ENCODE measurements at places on chromosomes 6 and 20. TPM values are rescaled to one million over a fixed set of nuclear protein-coding genes. Genes with fewer than 3 reads are reported as not detected.

The SLC22A3 gene
- 10.5 TPM for total RNA-seq

- H3K4me1 ChIP-seq = peaks cover 60% of the 10 kb centered on the region
- H3K27ac ChIP-seq = peak overlapping the region; percentile 93
- H3K36me3 ChIP-seq = peaks cover 6% of the 10 kb centered on the region
- no peak for DNase-seq
- H3K27me3 ChIP-seq = no peaks in the 10 kb centered on the region
- no peak overlapping the region for H3K4me3 ChIP-seq
Observed at GRCh38 chr20:62352402-62353288, 14.5 kb downstream of the LAMA5 start.

The OPN5 gene
- not detected for total RNA-seq

The GHRH gene
- not detected for total RNA-seq

- peaks cover 26% of the 10 kb centered on the region for H3K4me1 ChIP-seq
- H3K4me3 ChIP-seq = peak overlapping the region; percentile 68
- no peak for DNase-seq
- H3K27me3 ChIP-seq = peaks cover 70% of the 10 kb centered on the region
- H3K27ac ChIP-seq = no peak overlapping the region
Observed at GRCh38 chr6:99613409-99613704, 6.7 kb downstream of the PRDM13 start.

GRCh38 chr20:44171775-44172571 is 15.0 kb downstream of the JPH2 start:
- H3K4me3 ChIP-seq = no peak overlapping the region
- H3K27ac ChIP-seq = peak overlapping the region; percentile 9
- no peak for DNase-seq
- H3K27me3 ChIP-seq = no peaks in the 10 kb centered on the region

- no peak overlapping the region for H3K27ac ChIP-seq
- no peaks in the 10 kb centered on the region for H3K36me3 ChIP-seq
- no peak overlapping the region for H3K4me3 ChIP-seq
- H3K4me1 ChIP-seq = peaks cover 10% of the 10 kb centered on the region
Observed at GRCh38 chr6:1130709-1131108, 181.2 kb upstream of the FOXQ1 start.

The LAMA5 gene
- 60.4 TPM for total RNA-seq

- no peaks in the 10 kb centered on the region for H3K27me3 ChIP-seq
- DNase-seq = no peak
- H3K36me3 ChIP-seq = no peaks in the 10 kb centered on the region
- no peak overlapping the region for H3K4me3 ChIP-seq
- H3K27ac ChIP-seq = no peak overlapping the region
- peaks cover 4% of the 10 kb centered on the region for H3K4me1 ChIP-seq
Observed at GRCh38 chr6:20826378-20826777, 292.1 kb downstream of the CDKAL1 start.

The FGD2 gene
- total RNA-seq = 6.3 TPM

DNA sequence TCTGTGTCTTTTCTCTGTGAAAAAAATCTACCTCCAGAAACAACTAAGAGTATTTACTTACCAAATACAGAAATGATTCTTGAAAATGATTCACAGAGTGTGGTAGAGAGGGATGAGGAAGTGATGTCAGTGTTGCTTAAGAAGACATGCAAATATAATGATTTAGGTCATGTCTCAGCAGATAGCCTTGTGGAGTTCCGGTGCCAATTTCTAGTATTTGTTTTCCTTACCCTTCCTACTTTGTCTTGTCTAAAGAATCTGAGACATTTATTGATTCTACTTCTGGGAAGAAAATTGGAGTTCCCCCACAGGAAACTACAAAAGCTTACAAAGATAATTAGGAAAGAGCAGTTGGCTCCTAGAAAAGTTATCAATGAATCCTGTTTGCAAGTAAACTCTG is 68.8 kb downstream of the GJA1 start:
- H3K27ac ChIP-seq = peak overlapping the region; percentile 54
- no peaks in the 10 kb centered on the region for H3K27me3 ChIP-seq
- no peak overlapping the region for H3K4me3 ChIP-seq
- no peaks in the 10 kb centered on the region for H3K36me3 ChIP-seq

DNA sequence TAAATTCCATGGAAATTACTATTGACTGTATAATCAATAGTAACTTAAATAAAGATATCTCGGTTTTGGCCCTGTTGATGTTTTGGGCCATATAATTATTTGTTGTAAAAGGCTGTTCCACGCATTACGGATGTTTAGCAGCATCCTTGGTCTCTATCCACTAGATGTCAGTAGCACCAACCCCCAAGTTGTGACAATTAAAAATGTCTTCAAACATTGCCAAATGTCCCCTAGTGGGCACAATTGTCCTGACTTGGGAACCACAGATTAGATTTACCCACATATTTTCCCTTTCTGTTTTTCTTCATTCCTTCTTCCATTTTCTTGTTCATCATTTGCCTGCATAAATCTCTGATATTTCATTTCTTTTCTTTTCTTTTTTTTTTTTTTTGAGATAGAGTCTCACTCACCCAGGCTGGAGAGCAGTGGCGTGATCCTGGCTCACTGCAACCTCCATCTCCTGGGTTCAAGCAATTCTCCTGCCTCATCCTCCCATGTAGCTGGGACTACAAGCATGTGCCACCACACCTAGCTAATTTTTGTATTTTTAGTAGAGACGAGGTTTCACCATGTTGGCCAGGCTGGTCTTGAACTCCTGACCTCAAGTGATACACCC is 13.6 kb upstream of the WFDC8 start:
- no peak overlapping the region for H3K27ac ChIP-seq
- no peaks in the 10 kb centered on the region for H3K4me1 ChIP-seq
- H3K27me3 ChIP-seq = no peaks in the 10 kb centered on the region
- H3K36me3 ChIP-seq = no peaks in the 10 kb centered on the region
- no peak overlapping the region for H3K4me3 ChIP-seq

- no peak overlapping the region for H3K4me3 ChIP-seq
- peaks cover 56% of the 10 kb centered on the region for H3K4me1 ChIP-seq
- no peak for DNase-seq
- no peaks in the 10 kb centered on the region for H3K27me3 ChIP-seq
- no peak overlapping the region for H3K27ac ChIP-seq
- H3K36me3 ChIP-seq = no peaks in the 10 kb centered on the region
Observed at GRCh38 chr20:23407781-23408464, 13.4 kb downstream of the NAPB start.

- peak overlapping the region; percentile 47 for H3K4me3 ChIP-seq
- peaks cover 8% of the 10 kb centered on the region for H3K4me1 ChIP-seq
- H3K36me3 ChIP-seq = no peaks in the 10 kb centered on the region
- no peak overlapping the region for H3K27ac ChIP-seq
- H3K27me3 ChIP-seq = no peaks in the 10 kb centered on the region
- no peak for DNase-seq
Observed at GRCh38 chr20:3168079-3168828, 5.1 kb downstream of the LZTS3 start.

DNA sequence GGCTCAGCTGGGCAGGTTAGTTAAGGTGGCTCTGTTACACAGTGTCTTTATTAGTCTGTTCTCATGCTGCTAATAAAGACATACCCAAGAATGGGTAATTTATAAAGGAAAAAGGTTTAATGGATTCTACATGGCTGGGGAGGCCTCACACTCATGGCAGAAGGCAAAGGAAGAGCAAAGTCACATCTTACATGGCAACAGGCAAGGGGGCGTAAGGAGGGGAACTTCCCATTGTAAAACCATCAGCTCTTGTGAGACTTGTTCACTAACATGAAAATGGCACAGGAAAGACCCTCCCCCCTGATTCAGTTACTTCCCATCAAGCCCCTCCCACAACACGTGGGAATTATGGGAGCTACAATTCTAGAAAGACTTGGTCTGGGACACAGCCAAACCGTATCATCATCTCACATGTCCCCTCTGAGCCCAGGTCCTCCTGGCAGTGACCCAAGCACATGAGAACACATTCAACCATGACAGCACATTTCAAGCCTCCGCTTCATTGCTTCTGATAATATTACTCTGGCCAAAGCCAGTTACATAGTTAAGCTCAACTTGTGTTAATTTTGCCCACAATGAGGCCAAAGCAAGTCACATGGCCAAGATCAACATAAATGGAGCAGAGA is 383.9 kb downstream of the PLCB1 start:
- no peaks in the 10 kb centered on the region for H3K4me1 ChIP-seq
- H3K36me3 ChIP-seq = no peaks in the 10 kb centered on the region
- DNase-seq = no peak
- no peaks in the 10 kb centered on the region for H3K27me3 ChIP-seq
- H3K4me3 ChIP-seq = no peak overlapping the region

- no peaks in the 10 kb centered on the region for H3K27me3 ChIP-seq
- H3K27ac ChIP-seq = no peak overlapping the region
- no peaks in the 10 kb centered on the region for H3K36me3 ChIP-seq
- no peak overlapping the region for H3K4me3 ChIP-seq
Observed at GRCh38 chr6:133130863-133131262, 110.3 kb upstream of the EYA4 start.

DNA sequence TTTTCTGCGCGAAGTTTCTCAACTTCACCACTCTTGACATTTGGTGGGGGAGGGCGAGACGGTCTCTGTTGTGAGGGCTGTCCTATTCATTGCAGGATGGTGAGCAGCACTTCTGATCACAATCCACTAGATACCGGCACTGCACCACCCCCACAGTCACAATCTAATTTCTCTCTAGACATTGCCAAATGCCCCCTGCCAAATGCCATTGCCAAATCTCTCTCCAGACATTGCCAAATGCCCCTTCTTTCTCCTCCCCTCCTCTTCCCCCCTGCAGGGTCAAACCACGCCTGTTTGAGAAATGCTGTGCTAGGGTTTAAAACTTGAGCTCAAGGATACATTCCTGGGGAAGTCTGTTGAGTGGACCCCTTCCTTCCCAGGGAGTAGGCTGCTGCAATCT is 603.5 kb upstream of the CDH4 start:
- no peaks in the 10 kb centered on the region for H3K4me1 ChIP-seq
- DNase-seq = no peak
- H3K27ac ChIP-seq = no peak overlapping the region
- no peaks in the 10 kb centered on the region for H3K36me3 ChIP-seq

DNA sequence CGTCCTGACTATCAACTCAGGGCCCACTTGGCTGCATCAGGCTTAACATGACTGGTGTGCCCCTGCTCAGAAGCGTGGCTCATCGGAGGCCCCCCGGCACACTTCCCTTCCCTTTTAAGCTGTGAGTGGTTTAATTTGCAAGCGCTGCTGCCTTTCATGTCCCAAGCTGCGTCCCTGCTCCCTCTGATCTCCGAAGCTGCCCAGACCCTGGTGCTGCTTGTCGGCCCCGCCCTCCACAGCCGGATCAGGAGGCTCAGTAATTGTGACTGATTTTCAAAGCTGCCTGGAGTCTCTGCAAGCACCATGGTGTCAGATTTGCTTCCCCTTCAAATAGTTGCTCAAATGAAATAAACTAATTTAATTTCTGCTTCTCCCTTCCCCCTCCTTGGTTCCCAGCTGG is 71.1 kb downstream of the CDH22 start:
- no peaks in the 10 kb centered on the region for H3K4me1 ChIP-seq
- H3K27ac ChIP-seq = no peak overlapping the region
- no peaks in the 10 kb centered on the region for H3K36me3 ChIP-seq
- H3K4me3 ChIP-seq = no peak overlapping the region
- H3K27me3 ChIP-seq = peaks cover 65% of the 10 kb centered on the region
- DNase-seq = no peak

DNA sequence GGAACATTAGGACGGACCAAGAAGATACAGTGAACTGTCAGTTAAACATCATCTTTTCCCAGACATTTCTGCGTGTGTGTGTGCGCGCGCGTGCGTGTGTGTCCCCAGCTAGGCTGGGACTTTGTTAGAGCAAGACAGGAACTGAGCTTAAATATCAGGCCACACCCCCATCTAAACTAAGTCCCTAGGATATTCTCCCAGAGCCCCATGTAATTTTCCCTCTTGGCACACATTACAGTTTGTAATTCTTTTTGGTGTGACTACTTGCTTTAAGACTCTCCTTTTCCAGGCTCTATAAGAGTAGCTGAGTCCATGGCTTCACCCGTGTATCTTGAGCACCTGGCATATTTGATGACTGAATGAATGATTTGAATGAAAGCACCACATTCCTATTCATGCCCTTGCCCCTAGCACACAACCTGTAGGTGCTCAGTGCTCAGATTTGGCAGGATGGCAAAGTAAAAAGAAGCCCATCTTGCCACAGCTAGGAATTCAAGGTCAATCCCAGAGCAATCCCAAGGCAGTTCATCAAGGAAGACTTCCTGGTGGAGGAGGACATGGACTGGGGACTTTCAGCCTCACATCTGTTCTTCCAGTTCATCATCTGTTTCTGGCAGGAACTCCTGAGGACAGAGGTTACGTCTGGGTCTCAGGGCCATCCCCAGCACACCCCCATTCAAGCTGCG is 69.2 kb downstream of the MRPL14 start:
- H3K4me1 ChIP-seq = peaks cover 51% of the 10 kb centered on the region
- no peak overlapping the region for H3K4me3 ChIP-seq
- H3K36me3 ChIP-seq = no peaks in the 10 kb centered on the region
- no peaks in the 10 kb centered on the region for H3K27me3 ChIP-seq
